ENCODE measurements at places on chromosomes 13 and 19.
A peak's percentile ranks its signal among the peaks of the same experiment; 100 is the strongest.

- no peak for DNase-seq
Observed at GRCh38 chr19:491146-491741, 5.0 kb upstream of the MADCAM1 start.

GRCh38 chr13:21037656-21038055 lies 23.7 kb downstream of the LATS2 start:
- DNase-seq: no peak

DNA sequence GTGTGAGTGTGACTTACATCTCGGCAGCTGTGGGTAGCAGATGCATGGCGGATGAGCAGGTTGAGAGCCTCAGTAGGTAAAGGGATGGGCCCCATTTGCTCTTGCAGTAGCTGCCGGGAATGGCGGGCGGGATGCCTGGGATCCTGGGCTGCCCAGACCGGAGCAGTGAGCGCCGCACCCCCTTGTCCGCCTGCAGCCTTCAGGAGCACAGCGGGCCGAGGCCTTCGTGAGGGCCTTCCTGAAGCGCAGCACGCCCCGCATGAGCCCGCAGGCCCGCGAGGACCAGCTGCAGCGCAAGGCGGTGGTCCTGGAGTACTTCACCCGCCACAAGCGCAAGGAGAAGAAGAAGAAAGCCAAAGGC lies 4.1 kb downstream of the POP4 start:
- no peak for DNase-seq

- DNase-seq: no peak
Observed at GRCh38 chr19:50046649-50047503, 21.1 kb downstream of the ZNF473 start.

DNA sequence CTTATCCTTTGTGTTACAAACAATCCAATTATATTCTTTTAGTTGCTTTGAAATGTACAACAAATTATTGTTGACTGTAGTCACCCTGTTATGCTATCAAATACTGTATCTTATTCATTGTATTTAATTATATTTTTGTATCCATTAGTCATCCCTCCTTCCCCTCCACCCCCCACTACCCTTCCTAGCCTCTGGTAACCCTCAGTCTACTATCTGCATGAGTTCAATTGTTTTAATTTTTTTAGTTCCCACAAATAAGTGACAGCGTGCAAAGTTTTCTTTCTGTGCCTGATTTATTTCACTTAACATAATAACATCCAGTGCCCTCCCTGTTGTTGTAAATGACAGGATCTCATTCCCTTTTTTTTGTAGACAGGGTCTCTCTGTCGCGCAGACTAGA lies 4.5 kb downstream of the SAE1 start:
- no peak for DNase-seq

DNA sequence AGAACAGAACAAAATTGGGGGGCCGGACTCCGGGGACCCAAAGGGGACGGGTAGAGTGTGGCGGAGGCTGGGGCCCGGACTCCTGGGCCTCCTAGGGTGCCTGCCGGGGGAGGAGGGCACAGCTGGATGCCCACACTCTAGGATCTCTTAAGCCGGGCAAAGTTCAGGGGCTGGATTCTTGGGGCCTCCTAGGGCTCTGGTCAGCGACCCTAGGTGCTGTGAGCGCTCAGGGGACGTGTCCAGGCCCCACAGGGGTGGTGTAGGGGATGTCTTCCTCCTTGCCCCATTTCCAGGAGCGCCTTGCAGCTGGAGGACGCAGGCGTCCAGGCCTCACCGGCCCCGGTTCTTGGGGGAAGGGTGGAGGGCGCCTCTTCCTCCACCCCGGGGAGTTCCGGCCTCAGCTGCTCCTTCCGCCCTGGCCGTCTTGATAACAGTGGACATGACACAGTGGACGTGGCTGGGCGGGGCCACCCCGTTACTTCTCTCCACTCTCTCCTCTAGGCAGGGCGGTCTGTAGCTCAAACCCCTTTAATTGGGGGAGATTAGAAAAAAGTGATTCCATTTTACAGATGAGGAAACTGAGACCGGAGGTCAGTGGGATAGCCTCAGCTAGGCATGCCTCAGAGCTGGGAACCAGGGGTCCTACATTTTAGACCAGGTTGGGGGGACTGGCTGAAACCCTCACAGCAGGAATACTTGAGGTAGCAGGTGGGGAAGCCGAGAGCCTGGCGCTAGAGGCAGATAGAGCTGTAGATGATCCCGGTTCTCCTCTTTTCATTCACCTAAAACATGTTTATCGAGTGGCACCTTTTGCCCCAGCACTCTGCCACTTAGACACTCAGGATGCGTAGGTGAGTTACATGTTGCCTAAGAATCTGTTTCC lies 705 bp downstream of the STXBP2 start:
- DNase-seq: no peak

GRCh38 chr13:50122455-50122854 lies 107.2 kb downstream of the KCNRG start:
- DNase-seq: no peak

GRCh38 chr13:30071969-30072817 lies 221.8 kb upstream of the UBL3 start:
- no peak for DNase-seq

- no peak for DNase-seq
Observed at GRCh38 chr13:89520468-89520867, 1827.0 kb upstream of the MIR17HG start.

- no peak for DNase-seq
Observed at GRCh38 chr13:40960716-40961115, 58.4 kb downstream of the ELF1 start.

DNA sequence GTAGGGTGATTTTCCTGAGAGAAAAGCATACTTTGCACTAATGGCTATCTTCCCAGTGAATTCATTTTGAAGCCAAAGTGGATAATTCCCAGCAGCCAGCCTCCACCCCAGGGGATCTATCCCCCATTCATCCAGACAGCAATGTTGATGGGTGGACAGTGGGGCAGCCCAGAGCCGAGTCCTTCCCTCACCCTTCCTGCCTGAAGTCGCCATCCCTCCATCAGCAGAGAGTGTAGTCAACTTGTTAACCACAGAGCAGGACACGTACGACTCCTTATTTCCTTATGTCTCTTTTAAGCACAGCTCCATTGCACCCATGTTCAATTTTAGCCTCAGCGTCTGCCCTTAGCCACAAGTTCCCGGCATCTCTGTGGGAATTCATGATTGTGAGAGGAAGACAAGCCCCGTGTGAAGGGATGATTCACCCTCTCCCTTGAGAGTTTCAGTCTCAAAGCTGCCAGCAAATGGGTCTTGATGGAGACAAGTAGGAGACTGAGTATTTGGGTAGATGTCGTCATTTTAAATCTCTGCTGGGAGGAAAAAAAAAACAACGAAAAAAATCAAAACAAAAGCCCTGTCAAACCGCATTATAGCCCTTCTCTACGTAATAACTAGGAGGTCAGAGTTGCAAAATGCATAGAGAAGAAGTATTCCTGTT lies 58.3 kb upstream of the MEDAG start:
- DNase-seq: no peak

DNA sequence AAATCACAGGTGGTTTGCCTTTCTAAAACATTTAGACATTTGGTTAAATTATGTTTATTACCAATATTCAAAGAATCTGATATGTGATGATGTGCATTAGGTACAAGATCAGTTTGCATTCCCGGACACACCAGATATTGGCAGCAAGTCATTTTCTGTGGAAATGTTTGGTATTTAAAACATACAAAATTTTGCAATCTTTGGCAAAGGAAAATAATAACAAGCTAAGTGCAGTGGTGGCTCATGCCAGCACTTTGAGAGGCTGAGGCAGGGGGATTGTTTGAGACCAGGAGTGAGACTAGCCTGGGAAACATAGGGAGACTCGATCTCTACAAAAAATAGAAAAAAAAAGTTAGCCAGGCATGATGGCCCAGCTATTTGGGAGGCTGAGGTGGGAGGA lies 29.1 kb upstream of the TSC22D1 start:
- no peak for DNase-seq

DNA sequence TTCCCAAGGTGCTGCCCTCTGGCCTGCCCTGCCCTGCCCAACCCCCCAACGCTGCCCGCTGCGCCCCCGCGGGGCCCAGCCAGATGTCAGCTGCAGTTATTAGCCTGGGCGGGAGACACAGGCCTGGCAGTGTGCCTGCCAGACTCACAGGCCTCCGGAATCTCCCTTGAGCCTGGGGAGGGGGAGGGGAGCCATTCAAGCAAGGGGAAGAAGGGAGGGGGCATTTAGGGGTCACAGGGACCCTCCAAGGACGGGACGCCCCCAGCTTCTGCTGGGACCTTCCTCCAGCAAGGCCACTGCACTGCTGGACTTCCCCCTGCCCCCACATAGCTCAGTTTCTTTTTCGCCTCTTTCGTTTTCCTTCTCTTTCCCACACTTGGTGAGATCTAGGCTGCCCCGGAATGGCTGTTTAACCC lies 2.6 kb upstream of the JUNB start:
- DNase-seq: no peak

GRCh38 chr13:104571161-104571892 lies 1505.1 kb upstream of the SLC10A2 start:
- peak; percentile 75 for DNase-seq

DNA sequence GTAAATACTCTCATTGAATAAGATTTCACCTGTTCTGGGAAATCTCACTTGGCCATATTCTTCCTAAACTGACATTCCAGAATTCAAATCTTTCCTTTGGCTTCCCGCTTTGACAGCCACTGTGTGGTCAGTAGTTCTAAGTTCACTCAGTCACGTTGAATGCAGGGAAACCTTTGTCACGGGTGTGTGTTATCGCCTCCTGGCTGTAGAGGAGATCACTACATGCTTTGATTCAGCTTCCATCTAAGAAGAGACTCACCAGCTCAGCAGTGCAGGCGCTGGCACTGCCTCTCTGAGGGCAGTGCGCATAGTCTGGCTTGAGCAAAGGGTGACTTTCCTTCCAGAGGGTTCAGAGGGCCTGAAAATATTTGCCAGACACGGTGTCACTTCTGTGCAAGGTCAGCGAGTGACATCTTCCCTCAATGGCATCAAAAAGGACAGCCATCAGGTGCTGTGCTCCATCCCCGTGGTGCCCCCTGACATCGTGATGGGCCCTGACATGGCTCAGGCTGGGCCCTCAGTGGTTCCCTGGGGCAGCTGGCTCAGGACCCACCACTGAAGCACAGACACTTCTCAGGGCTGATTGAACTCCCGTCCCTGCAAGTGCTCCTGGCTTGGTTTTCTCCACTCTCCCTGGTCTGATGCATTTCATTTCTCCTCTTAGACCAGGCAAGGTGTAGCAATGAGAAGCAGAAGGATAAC lies 635.4 kb upstream of the ARGLU1 start:
- no peak for DNase-seq

DNA sequence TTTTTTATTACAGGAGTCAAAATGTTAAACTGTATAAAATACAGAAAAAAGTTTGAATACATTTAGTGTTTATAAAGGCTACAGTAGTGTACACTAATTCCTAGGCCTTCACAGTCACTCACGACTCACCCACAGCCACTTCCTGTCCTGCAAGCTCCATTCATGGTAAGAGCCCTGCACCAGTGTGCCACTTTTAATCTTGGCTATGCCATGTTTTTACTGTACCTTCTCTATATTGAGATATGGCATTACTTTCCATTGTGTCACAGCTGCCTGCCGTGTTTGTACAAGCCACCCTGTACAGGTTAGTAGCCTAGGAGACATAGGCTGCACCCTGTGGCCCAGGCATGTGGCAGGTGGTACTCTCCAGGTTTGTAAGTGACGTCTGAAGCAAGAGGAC lies 32.1 kb downstream of the C1QTNF9 start:
- DNase-seq: no peak

DNA sequence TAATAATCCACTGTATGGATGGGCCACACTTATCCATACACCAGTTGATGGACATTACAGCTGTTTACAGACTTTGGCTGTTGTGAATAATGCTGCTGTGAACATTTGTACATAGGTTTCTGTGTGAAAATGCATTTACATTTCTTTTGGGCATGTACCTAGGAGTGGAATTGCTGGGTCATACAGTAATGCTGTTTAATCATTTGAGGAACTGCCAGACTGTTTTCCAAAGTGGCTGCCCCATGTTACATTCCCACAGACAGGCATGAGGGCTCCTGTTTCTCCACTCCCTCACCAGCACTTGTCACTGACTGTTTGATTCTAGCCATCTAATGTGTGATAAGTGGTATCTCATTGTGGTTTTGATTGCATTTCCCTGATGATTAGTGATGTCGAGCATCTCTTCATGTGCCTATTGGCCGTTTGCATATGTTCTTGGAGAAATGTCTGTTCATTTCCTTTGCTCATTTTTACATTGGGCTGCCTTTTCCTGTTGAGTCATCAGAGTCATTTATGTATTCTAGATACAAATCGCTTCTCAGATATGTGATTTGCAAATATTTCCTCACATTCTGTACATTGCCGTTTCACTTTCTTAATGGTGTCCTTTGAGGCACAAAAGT lies 12.8 kb downstream of the TMEM255B start:
- DNase-seq: no peak

DNA sequence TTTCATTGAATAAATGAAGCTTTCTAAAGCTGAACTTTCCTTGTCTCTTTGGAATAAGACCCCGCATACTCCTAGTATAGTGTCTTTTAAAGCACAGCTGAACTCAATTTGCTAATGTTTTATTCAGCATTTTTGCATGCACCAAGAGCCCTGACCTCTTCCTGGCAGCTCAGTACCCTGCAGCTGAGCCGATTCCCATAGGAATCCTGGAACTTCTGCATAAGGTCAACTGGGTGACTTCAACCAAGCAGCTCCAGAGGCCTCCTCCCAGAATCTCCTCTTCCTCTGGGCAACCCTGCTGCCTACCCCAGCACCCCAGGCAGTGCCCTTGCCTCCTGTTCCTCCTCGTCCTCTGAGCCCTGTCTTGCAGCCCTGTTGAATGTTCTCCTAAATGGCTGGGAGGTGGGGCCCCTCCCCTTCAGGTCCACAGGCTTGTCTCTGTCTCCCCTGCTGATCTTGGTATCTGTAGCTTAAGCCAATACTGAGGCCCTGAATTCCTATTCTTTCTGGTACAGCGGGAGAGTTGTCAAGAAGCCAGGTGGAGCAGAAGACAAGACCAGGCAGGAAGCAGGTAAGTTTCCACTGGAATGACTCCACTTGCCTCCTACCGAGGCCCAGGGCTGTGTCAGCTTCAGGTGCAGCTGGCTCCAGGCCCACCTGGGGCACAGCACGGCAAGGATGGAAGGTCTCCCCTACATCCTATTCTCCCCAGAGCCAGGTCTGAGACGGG lies 23.6 kb upstream of the CCDC124 start:
- DNase-seq: no peak

- peak; percentile 66 for DNase-seq
Observed at GRCh38 chr19:30512176-30513081, 140.2 kb downstream of the ZNF536 start.
